ENCODE measurements at places on chromosomes 11 and 22.

GRCh38 chr11:75147875-75148263 lies 3.0 kb upstream of the SLCO2B1 start:
- no peak for DNase-seq

DNA sequence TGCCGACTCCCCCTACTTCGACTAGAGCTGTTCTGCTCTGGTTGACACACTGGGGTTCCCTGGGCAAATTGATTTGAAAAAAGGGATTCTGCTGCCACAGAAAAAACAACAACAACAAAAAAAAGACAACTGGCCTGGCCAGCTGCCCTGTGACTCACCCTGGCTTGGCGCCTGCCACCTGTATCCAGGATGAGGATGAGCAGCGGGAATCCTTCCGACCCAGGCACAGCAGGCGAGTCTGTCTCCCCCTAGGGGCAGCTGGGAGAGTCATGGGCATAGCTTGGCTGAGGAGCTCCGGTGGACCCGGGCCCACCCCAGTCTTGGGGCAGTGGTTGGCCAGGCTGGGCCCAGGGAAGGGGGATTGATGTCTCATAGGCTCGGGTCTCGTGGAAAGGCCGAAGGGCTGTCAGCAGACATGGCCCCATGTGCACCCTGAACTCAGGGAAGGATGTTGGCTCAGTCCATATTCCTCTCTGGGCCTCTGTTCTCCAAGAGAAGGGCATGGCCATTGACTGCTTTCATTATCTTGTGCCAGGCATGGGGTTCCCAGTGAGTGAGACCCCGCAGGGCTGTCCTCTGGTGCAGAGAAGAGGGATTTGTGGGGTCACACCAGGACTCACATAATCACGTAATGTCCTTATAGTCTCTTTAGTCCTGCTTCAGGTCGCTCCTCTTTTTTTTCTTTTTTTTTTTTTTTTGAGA lies 10.4 kb upstream of the SUN2 start:
- DNase-seq = peak; percentile 79

- DNase-seq = no peak
These were observed 117.3 kb downstream of the KCNQ1OT1 start for GRCh38 chr11:2582351-2582945.

DNA sequence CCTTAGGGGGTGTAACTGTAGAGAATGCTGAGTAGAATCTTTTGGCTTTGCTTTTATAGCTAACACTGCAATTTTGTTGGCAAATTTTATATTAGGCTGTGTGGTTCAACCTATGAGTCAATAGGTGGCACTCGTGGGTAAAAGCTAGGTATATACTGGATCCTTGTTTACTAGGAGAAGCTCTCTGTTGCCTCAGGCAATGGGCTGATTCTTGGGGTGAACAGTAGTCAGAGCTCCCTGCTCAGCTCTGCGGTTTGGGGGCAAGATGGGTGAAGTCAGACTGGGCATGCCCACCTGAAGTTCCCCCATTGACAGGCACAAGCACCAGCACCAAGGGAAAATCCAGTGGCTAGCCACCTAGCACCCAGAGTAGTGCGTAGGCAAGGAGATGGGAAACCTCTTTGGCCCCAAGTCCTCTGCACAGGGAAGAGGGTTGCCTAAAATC lies 238.7 kb downstream of the FAM181B start:
- DNase-seq = no peak

DNA sequence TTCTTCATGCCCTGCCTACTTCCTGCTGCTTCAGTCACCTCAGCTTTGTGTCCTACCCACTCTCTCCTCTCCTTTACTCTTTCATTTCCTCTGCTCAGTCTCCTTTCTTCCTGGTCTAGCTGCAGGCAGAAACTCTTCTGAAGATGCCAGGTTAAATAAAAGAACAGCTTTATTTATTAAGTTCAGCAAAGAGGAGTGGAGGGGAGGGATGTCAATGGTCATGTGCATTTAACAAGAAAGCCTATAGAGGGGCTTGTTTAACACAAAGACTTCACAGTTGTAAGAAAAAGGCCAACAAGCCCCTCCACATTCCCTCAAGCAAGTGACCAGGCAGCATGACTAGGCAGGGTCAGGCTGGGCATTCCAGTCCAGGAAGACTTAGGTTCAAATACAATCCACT lies 609.2 kb downstream of the INSC start:
- no peak for DNase-seq

Measured in HCT116 (cell line).